T-helper 1 cell (primary cell): ENCODE measurements at places on chromosomes 4 and X.

DNA sequence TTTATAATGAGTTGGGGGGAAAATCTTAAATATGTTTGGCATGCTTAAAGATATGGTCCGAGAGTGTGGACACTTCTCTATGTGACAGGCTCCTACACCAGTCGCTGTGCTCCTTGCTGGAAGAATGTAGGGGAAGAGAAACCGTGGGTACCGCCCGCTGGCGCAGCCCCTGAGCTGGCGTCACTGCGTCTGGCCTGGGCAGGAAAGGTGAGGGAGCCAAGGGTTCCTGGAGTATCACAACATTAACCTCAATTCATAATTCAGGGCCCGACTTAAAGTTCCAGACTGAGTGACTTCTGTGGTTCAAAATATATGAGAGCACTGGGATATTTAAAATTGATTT lies 95.1 kb downstream of the GATB start:
- no peak for DNase-seq

DNA sequence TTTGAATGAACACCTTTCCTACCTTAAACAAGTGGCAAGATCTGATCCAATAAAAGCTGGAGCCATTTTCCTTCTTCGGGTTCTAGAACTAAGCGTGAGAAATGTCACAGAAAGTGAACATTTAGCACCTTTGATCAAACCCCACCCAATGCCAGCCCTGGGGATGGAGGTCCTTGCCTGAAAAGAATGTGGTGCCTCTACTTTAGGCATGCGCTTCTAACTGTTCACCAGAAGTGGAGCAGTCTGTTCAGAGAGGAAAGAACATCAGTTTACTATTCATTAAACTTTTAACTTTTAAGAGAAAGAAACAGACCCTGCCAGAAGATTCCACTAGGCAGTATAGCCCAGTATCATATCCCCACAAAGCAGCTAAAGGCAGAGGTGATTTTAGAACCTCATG lies 75.9 kb downstream of the INTS12 start:
- no peak for DNase-seq

- no peak for DNase-seq
Observed at GRCh38 chr4:77122656-77123055, 34.4 kb upstream of the CCNG2 start.

- DNase-seq: no peak
Observed at GRCh38 chrX:140804292-140804691, 94.7 kb downstream of the LINC00632 start.

- no peak for DNase-seq
Observed at GRCh38 chrX:77446029-77446585, 1.1 kb upstream of the FGF16 start.

- DNase-seq: no peak
Observed at GRCh38 chrX:67651437-67652142, 107.8 kb downstream of the AR start.

DNA sequence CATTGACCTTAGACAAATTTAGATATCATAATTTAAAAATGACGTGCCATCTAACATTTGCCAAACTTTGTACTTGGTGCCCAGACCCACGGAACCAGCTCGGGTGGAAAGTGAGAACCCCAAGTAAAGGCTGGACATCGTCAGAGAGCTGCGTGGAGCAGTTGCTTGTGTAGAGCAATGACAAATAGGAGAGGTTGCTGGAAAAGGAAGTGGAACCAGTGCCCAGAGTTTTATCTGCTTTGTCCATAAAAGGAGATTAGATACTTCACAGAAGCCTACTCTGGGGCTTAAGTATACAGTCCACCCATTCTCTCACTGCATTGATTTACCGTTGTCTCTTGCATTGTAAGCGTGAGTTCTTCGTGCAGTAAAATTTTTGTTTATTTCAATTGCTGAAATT lies 5.4 kb upstream of the TBC1D1 start:
- DNase-seq: no peak

DNA sequence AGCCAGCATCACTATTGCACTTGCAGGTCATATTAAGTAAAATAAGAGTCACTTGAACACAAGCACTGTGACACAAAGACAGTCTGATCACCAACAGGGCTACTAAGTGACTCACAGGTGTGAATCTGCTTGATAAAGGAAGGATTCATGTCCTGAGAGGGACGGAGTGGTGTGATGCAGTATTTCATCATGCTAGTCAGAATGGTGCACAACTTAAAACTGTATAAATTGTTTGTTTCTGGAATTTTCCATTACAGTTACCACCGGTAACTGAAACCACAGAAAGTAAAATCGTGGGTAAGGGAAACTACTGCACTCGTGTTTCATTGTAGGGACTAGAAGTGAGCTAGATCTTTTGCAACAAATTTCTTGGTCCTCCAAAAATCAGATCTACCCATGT lies 109.7 kb downstream of the ELOVL6 start:
- DNase-seq: no peak

DNA sequence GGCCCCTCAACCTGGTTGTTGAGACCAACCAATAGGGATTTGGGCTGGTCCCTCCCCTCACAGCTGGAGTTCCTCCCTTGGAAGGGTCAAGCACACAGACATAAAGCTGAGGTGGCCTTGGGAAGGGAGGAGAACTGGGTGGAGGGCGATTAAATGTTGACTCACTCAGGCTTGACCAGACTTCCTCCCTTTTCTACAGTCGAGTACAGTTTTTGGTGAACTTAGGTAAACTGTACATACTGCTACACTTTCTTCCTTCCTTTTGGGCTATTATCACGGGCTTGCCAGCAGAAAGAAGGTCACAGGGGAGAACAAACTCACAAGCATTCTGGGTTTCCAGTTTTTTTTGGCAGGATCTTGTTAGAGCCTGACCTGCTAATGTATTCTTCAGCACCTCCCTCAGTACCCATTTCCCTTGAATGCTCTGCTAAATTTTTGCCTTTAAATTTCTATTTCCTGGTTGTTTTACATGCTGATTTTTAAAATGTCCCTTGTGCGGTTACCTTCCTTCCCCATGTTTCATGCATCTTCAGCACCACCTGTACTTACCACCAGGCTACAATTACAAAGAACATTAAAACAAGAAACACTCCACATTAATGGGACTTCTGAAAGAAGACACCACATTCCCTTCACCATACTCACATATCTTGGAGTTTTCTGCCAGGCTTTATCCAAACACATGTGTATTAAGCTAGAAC lies 135.2 kb upstream of the RASGEF1B start:
- DNase-seq: no peak

- no peak for DNase-seq
Observed at GRCh38 chr4:77805840-77806239, 13.3 kb downstream of the CNOT6L start.

GRCh38 chr4:141009931-141010330 lies 123.3 kb downstream of the RNF150 start:
- DNase-seq: no peak

- DNase-seq: no peak
Observed at GRCh38 chr4:39054497-39054896, 7.5 kb upstream of the KLHL5 start.

DNA sequence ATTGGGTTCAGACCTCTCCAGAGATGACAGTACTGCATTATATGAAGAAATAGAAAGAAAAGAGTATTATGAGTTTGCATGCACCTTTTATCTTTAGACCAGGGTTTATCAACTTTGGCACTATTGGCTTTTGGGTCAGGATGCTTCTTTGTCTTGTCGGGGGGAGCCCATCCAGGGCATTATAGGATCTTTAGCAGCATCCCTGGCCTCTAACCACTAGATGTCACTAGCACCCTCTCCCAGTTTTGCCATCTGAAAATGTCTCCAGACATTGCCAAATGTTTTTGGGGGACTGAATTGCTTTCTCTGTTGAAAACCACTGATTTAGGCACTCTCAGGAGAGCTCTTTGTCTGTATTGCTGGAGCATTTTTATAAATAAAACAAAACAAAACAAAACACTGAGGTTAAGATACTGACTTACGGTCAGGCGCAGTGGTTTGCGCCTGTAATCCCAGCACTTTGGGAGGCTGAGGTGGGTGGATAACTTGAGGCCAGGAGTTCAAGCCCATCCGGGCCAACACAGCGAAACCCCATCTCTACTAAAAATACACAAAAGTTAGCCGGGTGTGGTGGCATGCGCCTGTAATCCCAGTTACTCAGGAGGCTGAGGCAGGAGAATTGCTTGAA lies 23.6 kb downstream of the CA5B start:
- DNase-seq: no peak

GRCh38 chrX:54178100-54178940 lies 4.7 kb downstream of the FAM120C start:
- DNase-seq: no peak

DNA sequence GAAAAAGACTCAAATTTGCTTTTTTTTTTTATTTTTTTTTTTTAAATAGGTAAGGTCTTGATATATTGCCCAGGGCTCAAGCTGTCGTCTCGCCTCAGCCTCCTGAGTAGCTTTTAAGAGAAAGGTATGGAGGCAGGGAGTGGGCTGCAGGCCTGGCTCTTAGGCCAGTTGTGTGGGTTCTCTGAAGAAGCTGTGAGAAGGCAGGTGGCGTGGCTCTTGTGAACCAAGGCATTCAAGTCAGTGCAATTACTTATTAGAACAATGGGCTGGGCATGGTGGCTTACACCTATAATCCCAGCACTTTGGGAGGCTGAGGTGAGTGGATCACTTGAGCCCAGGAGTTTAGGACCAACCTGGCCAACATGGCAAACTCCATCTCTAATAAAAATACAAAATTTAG lies 244.0 kb upstream of the SFRP2 start:
- no peak for DNase-seq

- DNase-seq: no peak
Observed at GRCh38 chr4:115042496-115042895, 70.9 kb downstream of the NDST4 start.

- no peak for DNase-seq
Observed at GRCh38 chr4:139469216-139469615, 15.3 kb downstream of the RAB33B start.

DNA sequence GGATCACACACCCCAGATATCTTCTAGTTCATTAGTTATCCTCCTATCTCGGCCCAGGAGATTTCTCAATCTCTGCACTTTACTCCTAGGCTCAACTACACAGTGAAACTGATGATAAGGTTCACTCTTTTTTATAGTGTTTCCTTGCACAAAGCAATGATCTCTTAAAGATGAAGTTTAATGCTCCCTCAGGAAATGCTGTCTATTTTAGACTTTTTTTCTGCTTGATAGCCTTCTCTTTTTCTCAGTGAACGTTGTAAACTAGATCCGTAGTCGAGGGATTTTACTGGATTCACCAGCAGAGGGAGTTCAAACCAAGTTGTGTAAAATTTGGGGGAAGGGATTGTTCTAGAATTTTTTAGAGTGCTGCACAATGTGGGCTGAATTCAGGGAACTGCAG lies 269.6 kb downstream of the GBA3 start:
- DNase-seq: no peak

DNA sequence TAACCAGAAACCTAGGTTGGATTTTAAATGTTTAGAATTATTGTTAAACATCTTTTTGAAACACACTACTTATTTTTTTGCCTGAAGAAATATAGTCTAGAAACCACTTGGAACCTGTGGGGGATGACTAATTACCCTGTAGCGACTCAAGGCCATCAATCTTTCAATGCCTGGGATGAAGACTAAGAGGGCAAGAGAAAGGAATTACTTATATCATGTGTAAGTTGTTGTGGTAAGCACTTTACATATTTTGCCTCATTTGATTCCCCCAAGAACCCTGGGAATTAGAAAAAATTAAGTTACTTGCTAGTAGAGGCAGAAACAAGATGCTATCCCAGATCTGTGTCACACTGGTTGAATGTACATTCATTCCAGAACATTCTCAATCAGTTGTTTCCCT lies 170.9 kb upstream of the GRIA3 start:
- no peak for DNase-seq

DNA sequence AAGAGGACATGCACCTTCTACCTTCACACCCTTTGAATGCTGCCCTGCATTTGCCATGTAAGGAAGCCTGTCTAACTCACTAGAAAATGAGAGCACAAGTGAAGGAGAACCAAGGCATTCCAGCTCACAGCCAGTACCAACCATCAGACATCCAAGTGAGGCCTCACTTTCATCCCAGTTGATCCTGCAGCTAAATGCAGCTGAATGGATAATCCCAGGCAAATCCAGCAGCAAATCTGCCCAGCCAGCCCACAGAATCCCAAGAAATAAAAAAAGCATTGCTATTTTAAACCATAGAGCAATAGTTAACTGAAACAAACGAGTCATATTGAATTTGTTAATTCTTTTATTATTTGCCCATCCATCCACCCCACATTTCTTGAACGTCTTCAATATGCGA lies 112.5 kb downstream of the C4orf33 start:
- no peak for DNase-seq

- no peak for DNase-seq
Observed at GRCh38 chr4:152512483-152512882, 23.4 kb downstream of the FBXW7 start.

DNA sequence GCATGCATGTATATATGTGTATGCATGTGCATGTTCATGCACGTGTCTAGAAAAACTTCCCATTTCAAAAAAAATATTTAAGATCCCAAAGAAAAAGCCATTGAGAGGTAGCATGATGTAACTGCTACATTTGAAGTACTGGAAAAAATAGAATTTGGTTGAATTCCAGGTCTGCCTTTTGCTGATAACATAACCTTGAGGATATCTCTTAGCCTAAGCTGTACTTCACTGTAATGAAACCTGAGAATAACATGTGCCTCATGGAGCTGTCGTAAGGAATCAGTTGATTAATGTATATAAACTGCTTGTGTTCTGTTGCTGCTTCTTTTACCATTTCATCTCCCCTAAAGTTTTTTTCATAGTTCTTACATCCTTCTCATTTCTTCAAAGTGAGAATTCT lies 351.8 kb downstream of the GRIA2 start:
- no peak for DNase-seq

GRCh38 chr4:150943818-150944217 lies 71.3 kb downstream of the LRBA start:
- no peak for DNase-seq

DNA sequence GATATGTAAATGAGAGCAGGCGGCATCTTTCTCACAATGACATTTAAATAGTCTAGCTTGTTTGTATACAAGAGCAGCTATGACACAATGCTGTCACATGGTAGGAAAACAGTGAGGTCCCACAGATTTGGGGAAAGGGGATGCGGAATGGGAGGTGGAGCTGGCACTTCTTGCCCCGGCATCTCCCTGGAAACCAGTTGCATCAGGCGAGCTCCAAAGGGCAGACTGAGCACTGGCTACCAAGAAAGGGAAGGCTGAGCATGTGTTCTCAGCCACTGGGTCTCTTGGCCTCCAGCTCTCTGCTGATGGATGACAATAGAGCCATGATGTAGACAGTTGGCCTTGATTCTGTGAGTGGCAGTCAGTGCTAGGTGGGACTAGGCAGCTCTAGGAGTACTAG lies 109.0 kb downstream of the UCHL1 start:
- DNase-seq: no peak
